Putamen (tissue), 1 donor: ENCODE measurements at places on chromosomes 3 and 15.
A peak's percentile ranks its signal among the peaks of the same experiment; 100 is the strongest.

GRCh38 chr15:44554934-44555723 is 18.2 kb downstream of the EIF3J start:
- DNase-seq = no peak

- peak; percentile 23 for DNase-seq
These were observed 256.2 kb downstream of the ZNF621 start for GRCh38 chr3:40780925-40781406.

DNA sequence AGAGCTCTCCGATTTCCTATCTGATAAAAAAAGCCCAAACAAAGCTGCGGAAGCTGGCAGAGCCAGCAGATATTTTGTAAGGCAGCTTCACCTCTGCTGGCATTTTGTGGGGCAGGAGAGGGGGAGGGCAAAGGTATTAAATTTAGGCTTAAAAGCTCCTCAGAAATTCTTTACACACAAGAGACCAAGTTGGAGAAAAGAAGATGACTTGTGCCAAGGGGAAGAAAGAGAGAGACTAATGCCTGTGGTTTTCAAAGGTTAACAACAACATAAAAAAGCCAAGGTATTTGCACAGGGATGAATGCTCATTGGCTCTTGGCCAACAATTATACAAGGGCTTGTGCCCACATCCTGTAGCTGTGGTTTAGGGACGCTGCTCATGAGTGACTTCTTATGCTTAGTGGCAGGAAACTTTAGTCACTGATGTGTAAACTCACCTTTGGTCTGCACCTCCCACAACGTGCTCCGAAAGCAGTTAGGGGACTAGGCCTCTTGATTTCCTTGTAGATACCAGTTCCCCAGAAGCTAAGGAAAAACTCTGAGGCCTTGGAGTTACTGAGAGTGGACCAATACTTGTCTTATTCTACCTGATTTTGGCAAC is 152.9 kb downstream of the TPRG1 start:
- DNase-seq = no peak

- no peak for DNase-seq
These were observed 29.8 kb downstream of the RARB start for GRCh38 chr3:25457671-25458419.

- DNase-seq = no peak
These were observed 6.6 kb upstream of the BLM start for GRCh38 chr15:90710436-90711027.

GRCh38 chr3:155364492-155364891 is 71.0 kb upstream of the STRIT1 start:
- DNase-seq = no peak

- no peak for DNase-seq
These were observed 356.4 kb downstream of the MFSD1 start for GRCh38 chr3:159158213-159158612.

DNA sequence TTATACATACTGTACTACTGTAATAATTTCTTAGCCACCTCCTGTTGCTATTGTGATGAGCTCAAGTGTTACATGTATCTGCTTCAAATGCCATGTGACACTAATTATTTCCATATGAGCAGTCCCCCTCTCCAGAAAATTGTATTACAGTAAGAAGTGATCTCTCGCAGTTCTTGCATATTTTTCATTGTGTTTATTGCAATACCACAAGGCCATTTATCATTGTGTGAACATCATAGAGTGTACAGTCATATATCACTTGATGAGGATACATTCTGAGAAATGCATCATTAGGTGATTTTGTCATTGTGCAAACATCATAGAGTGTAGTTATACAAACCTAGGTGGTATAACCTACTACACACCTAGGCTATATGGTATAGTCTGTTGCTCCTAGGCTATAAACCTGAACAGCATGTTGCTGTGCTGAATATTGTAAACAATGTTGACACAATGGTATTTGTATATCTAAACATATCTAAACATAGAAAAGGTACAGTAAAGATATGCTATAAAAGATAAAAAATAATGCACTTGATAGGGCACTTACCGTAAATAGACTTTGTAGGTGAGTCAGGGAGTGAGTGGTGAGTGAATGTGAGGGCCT is 189.6 kb upstream of the MLF1 start:
- DNase-seq = no peak

- no peak for DNase-seq
These were observed 32.1 kb downstream of the CCDC54 start for GRCh38 chr3:107409365-107409764.

- no peak for DNase-seq
These were observed 17.6 kb upstream of the TOPAZ1 start for GRCh38 chr3:44224131-44224530.

GRCh38 chr3:62051506-62051905 is 321.8 kb downstream of the FEZF2 start:
- no peak for DNase-seq

DNA sequence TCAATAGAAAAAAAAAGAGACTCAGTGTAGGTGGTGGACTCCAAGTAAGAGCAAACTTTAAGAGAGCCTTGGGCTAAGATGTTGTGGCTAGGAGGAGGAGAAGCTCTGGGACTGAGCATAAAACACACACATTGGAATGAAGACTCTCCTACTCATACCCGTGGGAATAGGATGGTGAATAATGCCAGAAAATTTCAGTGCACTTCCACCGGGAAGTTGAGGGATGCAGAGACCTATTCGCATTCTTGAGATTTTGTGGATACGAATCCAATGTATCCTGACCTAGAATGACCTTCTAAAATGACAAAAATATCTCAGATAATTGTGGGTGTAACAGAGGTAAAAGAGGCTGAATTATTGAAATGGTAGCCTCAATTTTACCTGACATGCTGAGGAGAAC is 388.7 kb upstream of the SGO1 start:
- DNase-seq = no peak

DNA sequence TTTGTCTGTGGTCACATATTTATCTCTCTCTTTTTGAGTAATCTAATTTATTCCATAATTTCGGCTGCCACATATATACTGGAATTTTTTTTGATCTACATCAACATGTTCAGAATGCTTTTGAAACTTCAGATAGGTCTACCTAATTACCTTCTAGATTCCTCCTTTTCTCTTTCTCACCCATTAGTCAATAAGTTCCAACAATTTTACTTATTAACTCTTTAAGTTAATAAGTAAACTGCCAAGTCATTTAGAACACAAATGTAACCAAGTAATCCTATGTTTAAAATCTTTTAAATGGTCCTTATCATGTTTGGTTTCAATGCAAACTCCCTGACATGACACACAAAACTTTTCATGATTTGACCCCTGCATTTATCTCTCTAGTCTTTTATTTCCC is 410.5 kb downstream of the UNC13C start:
- DNase-seq = no peak

DNA sequence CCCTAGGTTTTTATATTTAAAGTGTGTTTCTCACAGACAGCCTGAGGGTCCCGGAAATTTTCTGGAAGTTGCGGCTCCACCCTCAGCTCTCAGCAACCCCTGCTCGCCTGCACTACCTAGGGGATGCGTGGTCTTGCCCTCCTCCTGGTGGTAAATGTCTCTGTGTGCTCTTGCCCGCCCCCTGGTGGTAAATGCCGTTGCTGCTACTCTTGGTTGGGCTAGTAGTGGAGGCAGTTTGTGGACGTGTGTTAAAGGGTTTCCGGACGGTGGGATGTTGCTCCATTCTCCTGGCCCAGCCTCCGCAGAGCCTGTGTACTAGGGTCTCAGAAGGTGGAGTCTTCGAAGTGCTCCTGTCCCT is 27.4 kb downstream of the STOML1 start:
- no peak for DNase-seq

DNA sequence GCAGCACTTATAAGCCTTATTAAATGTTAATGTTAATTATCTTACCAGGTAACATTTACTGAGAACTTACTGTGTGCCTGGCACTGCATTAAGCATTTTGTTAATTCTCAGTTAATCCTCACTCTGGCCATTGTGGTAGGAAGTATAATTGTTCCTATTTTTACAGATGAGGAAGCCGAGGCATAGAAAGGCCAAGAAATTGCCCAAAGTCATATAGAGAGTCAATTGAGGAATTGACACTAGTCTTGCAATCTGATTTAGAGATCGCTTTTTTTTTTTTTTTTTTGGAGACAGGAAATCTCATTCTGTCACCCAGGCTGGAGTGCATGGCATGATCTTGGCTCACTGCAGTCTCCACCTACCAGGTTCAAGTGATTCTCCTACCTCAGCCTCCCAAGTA is 132.6 kb upstream of the PROK2 start:
- DNase-seq = no peak

- DNase-seq = no peak
These were observed 96.5 kb downstream of the KCNAB1 start for GRCh38 chr3:156216852-156217251.

DNA sequence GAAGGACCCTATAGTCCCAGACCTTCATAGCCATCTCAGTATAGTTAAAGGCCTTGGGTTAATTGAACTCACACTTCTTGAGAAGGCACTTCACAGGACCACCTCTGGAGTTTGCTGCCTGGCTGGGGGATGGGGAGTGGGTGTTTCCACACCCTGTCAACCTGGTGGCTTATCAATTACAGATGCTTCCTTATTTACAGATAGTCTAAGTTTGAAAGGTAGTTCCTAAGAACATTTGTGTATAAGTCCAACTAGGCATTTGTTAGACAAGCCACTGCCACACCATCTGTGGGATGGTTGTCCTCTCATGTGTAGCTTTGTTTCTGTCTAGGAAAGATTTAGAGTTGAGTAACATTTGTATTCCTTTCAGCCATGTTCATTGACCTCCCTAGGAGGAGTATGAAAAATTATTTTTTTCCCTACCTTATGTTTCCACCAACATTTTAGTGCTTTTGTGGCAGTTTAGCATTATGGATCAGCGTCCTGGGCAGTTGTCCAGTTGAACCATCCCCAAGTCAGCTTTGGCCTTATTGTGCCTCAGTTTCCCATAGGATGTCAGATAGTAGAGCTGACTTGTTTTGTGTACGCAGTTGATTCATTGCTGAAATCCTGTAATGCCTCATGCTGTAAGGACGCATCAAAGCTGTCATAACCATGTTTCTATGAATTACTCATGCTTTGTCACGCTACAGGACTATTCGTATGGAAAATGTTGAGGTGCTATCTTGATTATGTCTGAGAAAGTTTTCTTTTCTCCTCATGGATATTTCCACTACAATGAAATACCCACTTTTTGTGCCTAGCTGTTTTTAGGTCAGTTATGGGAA is 21.2 kb upstream of the SIAH2 start:
- no peak for DNase-seq

- DNase-seq = no peak
These were observed 14.7 kb upstream of the CHD2 start for GRCh38 chr15:92885224-92886041.

GRCh38 chr3:158700559-158700958 is 28.1 kb upstream of the LXN start:
- no peak for DNase-seq

GRCh38 chr3:112847692-112848091 is 1.0 kb upstream of the CD200R1L start:
- DNase-seq = no peak

GRCh38 chr15:62877276-62877857 is 165.2 kb upstream of the TPM1 start:
- no peak for DNase-seq

DNA sequence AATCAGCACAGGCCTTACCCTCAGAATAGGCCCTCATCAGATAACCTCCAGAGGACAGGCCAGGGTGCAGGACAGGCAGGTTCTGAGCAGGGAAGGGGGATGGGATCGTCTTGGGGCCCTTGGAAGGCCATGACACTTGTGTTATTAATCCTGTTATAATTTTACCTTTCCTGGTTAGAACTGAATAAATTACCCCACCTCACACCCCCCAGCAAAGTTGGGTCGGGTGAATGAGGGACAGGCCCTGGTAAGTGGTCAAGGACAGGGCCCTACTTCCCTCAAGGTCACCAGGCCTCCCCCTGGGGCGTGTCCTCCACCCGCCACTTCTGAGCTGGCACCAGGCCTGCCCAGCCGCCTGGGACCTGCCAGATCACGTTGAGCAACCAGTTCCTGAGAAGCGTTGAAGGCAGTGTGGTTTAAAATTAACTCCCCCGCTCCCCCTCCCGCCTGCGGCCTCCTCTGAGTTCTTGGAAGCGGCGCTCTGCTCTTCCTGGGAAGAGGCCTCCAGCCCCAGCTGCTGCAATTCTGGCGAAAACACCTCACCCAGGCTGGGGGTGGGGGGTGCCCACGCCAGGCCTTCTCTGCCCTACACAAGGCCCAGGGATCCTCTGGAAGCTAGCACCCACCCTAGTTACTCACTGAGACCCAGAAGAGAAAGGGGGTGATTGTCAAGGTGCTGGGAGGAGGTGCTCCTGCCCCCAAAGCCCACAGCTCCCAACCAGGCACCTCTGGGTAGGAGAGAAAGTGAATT is 10.6 kb downstream of the CISH start:
- peak; percentile 75 for DNase-seq

DNA sequence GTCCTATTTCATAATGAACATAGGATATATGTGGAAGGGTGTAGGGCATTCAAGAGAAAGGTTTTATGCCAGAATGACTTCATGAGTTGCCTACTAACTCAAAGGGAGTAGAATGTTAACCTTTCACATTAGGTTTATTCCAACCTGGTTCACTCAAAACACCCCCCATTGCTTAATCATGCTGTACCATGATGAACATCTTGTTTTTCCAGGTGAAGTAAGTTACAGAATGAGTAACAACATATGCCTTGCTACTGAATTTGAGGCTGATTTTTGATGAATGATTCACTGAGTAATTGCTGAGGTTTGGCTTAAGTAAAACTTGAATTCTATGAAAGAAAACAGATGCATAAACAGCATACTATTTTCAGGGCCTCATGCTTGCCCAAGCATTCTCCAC is 5.9 kb upstream of the CLDN16 start:
- no peak for DNase-seq

DNA sequence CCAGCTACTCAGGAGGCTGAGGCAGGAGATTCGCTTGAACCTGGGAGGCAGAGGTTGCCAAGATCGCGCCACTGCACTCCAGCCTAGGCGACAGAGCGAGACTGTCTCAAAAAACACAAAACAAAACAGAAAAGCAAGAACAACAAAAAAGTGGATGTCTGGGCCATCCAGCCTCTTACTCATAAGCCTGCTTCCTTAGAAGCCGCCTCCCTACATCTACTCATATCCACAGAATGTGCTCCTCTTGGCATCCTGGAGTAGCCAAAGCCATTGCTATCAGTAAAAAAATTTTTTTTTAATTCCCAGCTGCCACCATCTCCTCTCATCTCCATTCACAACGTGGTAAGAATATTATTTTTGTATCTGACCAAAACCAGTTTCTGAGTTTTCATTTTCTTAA is 10.8 kb downstream of the ZSCAN2 start:
- no peak for DNase-seq

- DNase-seq = no peak
These were observed 1368.9 kb downstream of the OTOL1 start for GRCh38 chr3:162865466-162865865.

DNA sequence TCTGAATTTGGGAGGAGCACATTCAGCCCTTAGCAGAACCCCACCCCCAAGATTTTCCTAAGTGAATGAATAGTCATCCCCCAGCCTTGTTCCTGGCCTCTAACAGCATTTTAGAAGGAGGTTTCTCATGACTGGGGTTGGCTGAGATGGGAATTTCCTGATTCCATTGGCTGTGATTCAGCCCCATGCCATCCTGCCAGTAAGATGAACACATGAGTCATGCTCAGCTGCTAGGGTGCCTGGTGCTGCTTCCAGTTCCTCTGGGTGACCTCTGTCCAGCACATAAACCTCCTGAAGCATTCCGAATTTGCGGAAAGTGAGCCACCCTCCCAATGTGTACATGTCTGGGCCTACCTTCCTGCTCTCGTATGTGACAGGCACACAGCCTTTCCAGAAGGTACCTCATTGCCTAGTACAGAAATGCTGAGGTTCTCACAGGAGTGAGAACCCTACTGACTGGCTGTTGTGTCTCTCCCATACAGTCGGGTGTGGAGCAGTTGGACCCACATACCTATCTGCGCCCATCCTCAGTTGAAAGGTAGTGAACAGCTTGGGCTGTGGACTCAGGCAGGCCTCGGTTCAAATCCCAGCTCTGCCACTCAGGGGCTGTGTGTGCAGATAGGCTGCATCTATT is 91.7 kb downstream of the APBA2 start:
- DNase-seq = peak; percentile 90
